ENCODE measurements at places on chromosomes 16 and 17.

- no peak for DNase-seq
Observed at GRCh38 chr16:3578610-3579551, 1.7 kb upstream of the NLRC3 start.

DNA sequence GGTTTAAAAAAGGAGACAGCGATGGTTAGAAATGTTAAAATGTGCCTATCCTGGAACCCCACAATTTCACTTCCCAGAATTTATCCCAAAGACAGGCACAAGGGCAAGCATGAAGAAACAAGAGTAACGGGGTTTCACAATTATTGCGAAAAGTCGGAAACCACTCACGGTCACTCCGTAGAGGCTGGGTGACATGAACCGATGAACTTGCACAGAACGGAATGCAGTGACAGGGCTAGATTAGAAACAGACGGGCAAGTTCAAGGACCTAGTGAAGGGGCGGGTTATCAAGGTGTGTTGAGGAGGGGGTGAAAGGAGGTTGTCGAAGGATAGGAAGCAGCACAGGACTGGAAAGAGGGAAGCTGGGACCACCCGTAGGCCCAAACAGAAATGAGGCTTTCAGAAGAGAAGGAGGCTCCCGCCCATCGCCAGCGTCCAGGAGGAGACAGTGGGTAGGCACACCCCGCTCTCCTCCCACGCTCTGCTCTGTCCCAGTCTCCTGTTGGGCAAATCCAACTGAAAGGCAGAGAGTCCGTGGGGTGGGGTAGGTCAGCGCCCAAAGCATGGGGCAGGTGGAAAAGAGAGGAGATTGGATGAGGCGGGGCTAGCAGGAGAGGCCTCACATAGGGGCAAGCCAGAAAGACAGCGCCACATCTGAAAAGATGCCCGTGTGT lies 47.4 kb upstream of the JPH3 start:
- DNase-seq = no peak

GRCh38 chr17:66549731-66550207 lies 247.4 kb downstream of the PRKCA start:
- no peak for DNase-seq

DNA sequence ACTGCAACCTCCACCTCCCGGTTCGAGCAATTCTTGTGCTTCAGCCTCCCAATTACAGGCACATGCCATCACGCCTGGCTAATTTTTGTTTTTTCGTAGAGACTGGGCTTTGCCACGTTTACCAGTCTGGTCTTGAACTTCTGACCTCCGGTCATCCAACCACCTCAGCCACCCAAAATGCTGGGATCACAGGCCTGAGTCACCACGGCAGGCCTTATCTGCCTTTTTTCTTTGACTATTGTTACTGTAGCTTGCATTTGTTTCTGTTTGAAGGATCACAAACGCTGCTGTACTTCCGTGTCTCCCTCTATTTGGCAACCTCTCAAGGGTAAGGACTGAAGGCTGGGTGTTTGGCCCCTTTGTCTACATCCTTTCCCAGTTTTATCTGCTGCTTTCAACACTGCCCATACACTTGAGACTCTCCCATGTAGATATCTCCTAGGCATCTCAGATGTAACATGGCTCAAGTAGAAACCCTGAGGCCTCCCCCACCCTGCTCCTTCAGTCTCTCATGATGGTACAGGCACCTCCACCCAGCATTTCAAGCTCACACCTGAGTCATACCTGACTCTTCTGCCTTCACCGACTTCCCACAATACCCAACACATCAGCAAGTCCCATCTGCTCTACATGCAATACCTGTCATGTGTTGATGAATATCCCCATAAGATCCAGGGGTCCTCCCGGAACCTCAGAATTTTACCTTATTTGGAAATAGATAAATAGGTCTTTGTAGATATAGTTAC lies 219.0 kb downstream of the CPPED1 start:
- DNase-seq = no peak

DNA sequence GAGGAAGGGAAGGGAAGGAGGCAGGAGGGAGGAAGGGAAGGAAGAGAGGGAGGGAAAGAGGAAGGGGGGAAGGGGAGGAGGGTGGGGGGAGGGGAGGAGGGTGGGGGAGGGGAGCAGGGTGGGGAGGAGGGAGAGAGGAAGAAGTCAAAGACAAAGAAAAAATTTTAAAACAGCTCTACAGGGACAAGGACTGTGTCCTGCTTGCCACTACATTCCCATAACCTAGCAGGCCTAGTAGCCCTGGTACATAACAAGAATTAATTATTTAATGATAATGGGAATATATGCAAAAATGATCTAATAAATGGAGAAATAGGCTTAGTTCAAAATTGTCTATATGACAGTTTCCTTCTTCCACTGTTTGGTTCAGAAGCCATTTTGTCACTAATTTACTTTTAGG lies 47.6 kb upstream of the NOG start:
- DNase-seq = no peak

GRCh38 chr16:27175888-27176287 lies 27.4 kb upstream of the KDM8 start:
- DNase-seq = no peak

GRCh38 chr16:57555831-57556230 lies 13.4 kb downstream of the ADGRG5 start:
- DNase-seq = no peak

GRCh38 chr17:27577121-27577761 lies 53.7 kb upstream of the LGALS9 start:
- DNase-seq = no peak

GRCh38 chr17:76556765-76557367 lies 17.0 kb downstream of the PRCD start:
- no peak for DNase-seq

GRCh38 chr17:80214012-80214877 lies 5.9 kb downstream of the SGSH start:
- no peak for DNase-seq

DNA sequence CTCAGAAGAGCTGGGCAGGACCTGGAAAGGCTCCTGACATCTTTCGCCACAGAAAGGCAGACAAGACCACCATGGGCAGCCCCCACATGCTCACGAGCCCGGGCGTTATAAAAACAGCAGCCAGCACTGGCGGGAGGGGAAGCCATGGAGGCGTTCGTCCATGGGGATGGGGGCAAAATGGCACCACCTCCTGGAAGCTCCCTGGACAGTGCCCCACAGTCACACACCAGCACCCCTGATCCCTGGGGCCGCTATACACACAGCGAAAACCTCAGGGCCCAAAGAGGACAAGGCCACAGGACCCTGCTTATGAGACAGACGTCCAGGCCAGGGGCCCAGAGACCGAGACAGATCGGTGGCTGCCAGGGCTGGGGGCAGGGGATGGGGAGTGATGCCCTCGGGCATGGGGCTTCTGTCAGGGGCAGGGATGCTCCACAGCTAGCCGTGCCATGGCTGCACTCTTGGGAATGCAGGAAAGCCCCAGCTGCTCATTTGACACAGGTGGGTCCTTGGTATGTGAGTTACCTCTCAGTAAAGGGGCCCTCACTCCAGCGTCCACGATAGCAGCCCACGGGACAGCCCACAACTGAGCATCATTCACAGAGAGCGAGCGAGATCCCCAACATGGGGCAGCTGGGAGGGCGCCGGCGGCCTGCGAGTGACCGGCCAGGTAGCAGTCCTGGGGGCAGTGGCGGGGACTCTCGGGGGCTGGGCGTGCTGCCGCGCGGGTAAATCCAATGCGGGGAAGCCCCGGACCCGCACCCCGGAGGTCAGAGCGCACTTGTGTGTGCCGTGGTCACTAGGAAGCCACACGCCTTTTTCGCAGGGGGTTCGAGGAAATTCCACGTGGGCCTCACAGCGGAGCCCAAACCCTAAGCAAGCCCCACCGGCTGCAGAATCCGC lies 6.4 kb upstream of the PVALEF start:
- DNase-seq = no peak

DNA sequence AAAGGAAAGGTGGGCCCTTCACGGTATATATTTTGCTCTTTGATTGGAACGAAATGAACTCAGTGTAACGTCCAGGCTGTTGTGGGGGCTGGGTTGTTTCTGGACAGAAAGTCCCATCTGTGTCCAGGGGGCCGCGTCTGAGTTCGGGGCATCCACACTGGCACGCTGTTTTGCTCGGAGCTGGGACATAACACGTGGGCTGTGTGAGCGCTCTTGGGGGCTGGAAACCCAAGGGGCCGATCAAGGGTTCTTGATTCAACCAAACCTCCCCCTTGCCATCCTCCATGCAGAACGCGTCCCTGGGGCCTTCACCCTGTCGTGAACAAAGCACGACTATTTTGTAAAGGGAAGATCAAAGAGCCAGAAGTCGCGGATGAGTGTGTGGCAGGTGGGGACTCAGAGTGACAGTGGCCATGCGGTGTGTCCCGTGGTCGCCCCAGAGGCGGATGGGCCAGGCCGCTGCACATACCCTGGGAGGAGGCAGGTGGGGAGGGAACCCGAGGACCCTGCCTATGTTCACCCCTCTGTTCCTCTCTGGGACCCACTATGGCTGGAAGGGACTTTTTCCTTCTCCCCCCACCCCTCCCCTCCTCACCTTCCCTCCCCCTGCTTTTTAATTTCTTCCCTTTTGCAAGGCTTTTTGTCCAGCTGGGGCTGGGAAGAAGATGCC lies 387.2 kb downstream of the SEC14L1 start:
- DNase-seq = no peak

- DNase-seq = no peak
Observed at GRCh38 chr16:63982110-63982509, 1139.8 kb downstream of the CDH11 start.

- DNase-seq = no peak
Observed at GRCh38 chr17:48860034-48860433, 29.2 kb downstream of the CALCOCO2 start.

- no peak for DNase-seq
Observed at GRCh38 chr16:26137956-26138355, 446.2 kb downstream of the HS3ST4 start.

- peak; percentile 78 for DNase-seq
Observed at GRCh38 chr17:11644265-11645212, 46.3 kb downstream of the DNAH9 start.

DNA sequence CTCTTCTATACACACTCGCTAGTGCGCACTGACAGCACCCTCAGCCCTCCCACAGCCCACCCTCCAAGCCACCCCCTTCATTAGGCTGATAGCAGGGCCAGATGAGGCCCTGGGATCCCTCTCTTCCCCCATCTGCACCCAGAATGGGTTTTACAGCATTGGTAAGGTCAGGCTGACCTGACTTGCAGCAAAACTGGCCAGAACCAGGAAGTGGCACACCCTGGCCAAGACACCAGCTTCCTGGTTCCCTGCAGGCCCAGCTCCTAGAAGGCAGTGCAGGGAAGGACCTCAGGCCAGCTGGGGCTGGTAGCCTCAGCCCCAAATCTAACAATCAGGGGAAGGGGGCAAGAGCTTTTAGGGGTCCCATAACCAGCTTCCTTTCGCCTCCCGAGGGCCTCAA lies 50.0 kb upstream of the MRPS23 start:
- no peak for DNase-seq

GRCh38 chr16:65984296-65984695 lies 382.2 kb upstream of the CDH5 start:
- no peak for DNase-seq

- no peak for DNase-seq
Observed at GRCh38 chr16:166375-167121, 770 bp downstream of the HBM start.

Measured in NCI-H1048 (cell line).